ENCODE measurements at places on chromosomes 11 and 22.

DNA sequence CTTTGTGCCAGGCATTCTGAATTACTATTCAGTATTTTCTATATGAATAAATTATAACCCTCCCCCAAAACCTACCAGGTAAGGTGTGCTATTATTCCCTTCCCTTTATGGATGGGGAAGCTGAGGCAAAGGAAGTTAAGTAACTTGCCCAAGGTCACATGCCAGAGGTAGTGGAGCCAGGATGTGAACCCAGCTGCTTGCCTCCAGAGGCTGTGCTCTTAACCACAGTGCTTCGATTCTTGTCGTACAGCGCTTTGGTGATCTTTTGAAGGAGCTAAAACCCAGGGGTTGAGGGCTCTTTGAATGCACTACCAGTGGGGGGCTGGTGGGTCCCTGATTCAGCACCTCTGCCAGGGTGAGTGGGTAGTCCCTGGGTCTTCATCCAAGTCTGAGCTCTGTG is 18.8 kb downstream of the MCM5 start:
- DNase-seq: no peak

DNA sequence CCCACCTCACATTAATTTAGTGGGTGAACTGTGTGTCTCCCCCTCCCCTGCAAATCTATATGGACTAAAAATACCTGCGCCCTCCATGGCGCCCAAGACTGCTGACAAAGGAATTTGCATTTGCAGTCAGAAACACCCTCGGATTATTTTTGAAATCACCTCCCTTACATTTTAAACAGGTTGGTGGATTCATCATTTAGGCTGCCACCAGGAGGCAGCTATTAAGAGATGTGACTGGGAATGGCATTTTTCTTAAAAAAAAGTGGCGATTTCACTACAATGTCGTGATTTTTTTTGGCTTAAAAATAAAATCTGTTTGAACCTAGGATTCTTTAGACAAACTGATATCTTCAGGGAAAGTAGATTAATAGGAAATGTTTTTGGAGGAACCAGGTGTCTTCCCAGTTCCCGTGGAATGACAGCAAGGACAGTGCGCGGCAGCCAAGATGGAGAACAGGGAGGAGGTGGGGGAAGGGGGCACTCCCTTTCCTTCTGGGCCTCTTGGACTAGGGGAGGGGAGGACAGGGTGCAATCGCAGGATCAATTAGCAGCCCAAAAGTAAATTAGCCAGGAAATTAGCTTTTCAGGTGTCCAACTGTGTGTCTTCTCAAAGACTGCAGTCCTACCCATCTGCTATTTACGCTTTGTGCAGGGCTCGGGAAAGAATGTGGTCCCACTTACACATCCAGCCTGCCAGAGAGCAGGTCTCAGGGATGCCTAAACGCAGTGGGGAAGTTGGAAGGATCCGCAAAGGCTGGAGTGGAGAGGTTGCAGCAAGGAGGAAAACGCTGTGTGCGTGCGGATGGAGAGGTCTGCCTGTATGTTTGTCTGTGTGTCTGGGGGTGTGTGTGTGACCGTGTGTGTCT is 496.4 kb downstream of the NTM start:
- DNase-seq: no peak

- DNase-seq: no peak
These were observed 76.0 kb downstream of the TRIM29 start for GRCh38 chr11:120061761-120062560.

- DNase-seq: no peak
These were observed 705 bp downstream of the UNC93B1 start for GRCh38 chr11:68002938-68003845.

DNA sequence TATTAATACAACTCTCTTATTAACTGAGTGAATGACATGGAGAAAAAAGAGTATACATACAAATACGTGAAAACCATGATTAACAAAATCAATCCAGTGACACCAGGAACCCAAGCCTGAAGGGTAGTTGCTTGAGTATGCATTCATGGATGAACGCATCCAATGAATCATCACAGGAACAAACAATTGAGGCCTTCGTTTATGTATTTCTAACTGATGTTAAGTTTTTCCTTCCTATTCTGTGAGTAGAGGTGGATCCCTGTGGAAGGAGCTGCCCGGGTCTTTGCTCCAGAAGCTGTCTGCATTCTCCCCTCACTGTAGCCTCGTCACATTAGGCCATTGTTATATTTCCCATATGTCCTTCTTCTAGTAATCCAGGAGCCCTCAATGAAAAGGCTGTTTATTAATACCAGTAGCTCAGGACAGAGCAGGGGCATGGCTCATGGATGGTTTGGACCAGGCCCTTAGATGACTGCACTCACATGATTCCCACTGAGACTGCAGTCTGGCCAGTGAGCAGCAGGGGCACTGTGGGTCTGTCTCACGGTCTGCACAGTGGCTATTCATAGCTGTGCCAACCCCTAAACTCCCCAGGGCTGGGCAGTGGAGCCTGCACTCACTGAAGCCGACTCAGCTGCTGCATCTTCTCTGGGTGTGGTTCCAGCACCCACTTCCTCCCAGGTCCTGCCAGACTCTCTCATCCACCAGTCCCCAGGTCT is 128.1 kb upstream of the TOP3B start:
- no peak for DNase-seq

DNA sequence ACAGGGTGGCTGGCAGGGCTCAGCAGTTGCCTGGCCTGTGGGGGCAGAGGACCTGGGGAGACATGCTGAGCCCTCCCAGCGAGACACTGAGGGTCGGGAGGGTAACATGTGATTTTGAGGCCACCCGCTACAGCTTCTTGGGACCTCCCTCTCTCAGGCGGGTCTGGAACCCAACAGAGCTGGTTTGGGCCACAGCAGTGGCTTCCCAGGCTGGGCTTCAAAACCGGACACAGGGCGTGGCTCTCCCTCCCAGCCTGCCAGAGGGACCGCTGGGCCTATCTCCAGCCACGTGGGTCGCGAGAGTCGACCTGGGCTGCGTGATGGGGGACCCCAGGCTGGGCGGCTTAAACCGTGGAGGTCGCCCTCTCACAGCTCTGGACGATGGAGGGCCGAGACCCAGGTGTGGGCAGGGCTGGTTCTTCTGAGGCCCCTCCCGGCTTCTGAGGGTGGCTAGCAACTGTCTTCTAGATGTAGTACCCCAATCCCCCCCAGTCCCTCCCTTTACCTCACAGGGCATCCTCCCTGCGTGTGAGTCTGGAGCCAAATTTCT is 91.7 kb downstream of the KCNQ1 start:
- no peak for DNase-seq

DNA sequence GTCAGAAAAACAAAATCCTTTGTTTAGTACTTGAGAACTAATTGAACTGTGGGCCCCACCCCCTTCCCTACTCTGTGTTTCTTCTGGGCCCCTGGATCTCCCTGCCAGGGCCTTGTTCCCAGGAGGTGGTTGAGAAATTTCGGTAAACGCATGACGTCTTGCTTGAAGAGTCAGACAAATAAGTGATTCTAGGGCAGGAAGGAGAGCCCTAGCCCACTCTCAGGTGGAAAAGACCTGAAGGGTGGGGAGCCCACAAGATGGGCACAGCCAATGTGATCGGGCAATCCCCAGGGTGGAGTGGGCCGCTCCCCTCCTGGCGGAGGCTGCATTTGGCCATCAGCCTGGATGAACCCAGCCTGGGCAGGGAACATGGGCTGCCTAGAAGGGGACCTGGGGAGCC is 16.8 kb upstream of the P2RY2 start:
- no peak for DNase-seq

DNA sequence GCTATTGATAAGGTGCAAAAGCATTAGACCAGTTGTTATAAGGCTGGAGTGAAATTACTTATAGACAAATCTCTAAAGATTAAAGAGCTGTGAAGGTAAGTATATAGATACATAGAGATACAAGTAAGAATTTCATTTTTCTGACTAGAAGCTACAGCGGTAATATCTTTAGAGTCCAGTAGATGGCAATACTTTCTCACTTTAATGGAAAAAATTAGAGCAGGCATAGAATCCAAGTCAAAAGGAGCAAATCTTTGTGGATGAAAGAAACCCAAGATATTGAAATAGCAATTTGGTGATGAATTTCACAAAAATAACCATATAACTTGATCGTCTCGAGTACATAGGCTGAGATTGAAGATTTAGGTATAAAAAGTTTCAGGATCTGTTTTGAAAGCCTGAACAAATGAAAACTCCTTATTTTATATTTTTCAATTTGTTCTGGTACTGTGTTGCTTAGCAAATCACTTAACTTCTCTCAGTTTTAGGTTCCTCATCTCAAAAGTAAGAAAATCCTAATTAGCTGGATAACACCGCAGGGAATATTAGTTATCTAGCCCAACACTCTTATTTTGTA is 81.9 kb downstream of the UVRAG start:
- DNase-seq: no peak

DNA sequence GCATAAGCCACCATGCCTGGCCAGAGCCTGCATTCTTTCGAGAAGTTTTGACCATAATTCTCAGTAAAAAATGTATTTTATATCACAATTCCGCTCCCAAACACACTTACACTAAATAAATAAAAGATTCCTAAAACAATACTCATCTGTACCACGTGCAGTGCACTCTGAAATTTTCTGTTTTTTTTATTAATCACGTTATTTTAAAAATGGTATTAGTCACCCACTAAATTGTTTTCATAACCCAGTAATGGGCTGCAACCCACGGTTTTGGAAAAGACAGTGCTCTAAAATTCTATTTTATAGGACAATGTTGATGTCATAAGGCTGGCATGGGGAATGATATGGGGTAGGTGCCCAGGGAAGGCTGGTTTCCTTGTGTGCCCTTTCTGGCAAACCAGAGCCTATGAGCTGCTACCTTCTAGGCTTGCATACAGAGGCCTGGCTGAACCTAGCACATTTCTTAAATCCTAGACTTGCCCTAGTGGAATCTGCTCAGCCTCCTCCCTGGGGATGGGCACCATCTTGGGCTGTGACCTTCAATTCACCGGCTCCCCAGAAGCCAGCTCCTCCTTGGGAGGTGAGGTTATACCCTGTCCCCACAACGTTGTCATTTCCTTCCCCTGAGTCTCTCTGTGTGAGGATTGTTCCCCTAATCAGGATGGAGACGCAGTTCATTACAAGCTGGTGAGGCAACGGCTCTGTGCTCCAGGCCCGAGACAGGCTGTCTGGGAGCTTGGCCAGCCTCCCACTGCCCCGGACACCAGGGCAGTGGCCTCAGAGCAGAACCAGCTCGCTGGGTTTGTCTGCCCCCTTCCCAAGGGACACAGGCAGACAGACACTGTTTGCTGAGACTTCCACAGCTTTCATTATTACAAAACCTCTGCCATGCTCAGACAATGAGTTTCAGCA is 116.5 kb upstream of the NAV2 start:
- DNase-seq: no peak

DNA sequence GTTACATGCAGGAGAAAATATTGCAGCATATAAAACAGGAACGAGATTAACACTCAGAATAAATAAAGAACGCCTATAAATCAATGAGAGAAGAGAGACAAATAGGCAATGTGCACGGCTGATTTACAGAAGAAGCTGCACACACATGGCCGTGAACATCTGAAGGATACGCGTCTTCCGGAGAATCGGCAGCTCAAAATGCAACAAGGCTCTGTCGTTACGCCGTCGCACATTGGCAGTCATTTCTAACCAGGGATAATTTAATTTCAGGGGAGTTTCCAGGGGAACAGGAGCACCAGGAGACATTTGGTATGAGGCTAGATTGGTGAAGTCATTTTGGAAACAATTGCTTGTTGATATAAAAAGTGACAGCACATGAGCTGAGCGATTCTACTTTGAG is 745.2 kb downstream of the BRD1 start:
- DNase-seq: no peak

- DNase-seq: no peak
These were observed 14.5 kb downstream of the MAML2 start for GRCh38 chr11:96328395-96329010.

GRCh38 chr11:111457731-111458368 is 54.3 kb downstream of the BTG4 start:
- DNase-seq: no peak

Data from stimulated activated CD8-positive, alpha-beta memory T cell treated with anti-CD3 and anti-CD28 coated beads, Interleukin-4, amount 100 ng/mL, for 1 hour (primary cell).